ENCODE measurements at places on chromosomes 6 and 20.

DNA sequence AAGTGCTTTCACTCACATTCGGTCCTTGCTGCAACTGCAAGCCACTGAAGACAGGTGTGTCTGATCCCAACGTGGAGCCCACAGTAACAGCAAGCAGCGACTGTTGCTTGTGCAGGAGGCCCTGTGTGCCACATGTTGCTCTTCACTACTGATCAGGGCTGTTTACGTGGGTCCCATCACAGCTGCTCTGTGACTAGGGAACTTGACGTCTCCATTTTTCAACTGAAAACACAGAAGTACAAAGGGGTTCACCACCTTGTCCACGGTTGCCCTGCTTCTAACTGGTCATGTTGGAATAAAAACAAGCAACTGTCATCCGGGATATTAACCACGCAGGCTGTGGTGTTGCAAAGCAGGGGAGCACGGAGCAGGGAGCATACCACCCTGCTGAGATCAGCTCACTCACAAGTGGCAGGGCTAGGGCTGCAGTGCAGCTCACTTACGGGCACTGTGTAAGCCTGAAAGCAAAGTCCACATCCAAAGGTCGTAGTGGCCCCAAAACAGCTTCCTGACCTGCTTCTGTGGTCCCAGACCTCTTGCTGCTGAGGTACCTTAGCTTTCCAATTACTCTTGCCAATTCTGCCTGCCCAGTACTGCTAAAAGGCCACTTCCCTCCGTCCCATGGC lies 105.8 kb upstream of the DUSP22 start:
- no peak for DNase-seq

DNA sequence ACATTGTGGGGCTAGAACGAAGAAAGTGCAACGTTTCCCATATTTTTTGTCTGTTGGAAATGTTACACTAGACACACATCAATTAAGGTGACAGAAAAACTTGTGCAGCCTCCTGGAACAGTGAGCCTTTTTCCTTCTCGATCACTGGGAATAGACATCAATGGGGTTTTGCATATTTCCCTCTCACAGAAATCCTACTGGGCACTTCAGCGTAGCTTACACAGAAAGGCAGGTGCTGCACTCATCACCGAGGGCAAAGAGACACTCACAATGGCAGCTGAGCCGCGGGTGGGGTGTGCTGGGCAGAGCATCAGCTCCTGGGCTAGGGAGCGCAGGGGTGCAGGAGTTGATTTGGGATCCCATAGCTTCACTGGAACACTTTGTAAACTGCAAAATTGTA lies 64.5 kb downstream of the THBS2 start:
- no peak for DNase-seq

GRCh38 chr6:12048609-12049008 lies 36.5 kb downstream of the HIVEP1 start:
- no peak for DNase-seq

GRCh38 chr6:99093456-99094190 lies 145.9 kb upstream of the FBXL4 start:
- DNase-seq = no peak

DNA sequence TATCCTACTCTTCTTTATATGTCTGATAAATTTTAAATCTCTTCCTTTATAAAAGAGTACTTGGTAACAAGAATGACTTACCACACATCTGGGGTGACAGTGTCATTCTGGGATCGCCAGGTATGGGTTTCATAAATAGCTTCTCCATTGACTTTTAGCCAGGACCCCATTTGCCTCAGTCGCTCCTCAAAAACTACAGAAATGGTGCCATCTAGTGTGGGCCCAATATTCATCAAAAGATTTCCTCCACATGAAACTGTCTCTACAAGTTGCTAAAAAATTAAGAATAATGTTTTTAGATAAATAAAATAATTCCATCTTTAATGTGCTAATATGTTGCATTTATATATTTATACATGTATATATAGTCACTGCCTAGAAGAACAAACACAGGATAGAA lies 9.7 kb downstream of the FUCA2 start:
- DNase-seq = no peak

DNA sequence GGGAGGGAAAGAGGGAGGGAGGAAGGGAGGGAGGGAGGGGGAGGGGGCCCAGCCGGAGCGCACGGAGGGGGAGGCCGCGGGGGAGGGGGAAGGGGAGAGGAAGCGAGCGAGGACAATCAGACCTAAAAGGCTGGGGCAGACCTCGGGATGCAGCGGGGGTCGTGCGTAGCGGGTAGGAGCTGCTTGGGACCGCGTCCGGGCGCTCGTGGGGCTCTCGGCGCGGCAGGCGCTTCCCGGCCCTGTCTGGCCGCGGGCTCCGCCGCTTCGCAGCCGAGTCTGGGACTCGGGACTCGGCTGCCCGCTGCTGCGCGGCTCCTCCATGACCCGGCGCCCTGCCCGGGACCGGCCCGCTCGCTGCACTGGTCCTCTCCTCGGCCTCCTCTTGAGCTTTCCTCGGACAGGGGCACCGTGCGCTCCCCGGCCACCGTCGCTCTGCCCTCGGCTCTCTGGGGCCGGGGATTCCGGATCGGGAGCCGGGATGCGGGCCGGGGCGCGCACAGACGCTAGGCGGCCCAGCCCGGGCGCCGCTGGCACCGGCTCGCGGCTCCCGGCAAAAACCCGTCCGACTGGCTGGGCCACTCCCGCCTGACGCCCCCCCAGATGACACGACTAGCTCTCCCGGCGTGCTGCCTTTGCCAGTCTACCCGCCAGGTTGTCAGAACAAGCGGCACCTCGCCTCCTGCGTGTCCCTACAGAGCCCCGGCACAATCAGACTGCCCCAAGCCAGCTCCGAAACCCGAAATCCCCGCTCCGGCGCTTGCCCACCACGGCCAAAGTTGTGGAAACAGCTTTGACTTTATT lies 2.2 kb downstream of the TFAP2A start:
- no peak for DNase-seq

DNA sequence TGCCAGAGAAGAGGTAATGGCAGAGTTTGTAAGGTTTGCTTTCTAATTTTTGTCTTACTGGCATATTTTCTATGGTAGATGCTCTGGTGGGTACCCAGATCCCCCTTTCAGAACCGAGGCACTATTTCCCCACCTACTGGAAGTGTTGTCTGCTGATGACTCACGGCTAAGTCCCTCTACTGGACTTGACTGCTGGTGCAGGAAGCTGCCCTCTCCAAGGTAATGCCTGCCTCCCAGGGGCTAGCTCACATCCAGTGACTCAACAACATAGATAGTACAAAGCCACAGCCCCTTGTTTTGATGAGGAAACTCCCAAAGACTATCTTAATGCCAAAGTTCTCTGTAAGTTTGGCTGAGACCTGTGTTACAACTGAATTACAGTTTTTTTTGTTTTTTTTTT lies 285.4 kb upstream of the FLRT3 start:
- DNase-seq = no peak

DNA sequence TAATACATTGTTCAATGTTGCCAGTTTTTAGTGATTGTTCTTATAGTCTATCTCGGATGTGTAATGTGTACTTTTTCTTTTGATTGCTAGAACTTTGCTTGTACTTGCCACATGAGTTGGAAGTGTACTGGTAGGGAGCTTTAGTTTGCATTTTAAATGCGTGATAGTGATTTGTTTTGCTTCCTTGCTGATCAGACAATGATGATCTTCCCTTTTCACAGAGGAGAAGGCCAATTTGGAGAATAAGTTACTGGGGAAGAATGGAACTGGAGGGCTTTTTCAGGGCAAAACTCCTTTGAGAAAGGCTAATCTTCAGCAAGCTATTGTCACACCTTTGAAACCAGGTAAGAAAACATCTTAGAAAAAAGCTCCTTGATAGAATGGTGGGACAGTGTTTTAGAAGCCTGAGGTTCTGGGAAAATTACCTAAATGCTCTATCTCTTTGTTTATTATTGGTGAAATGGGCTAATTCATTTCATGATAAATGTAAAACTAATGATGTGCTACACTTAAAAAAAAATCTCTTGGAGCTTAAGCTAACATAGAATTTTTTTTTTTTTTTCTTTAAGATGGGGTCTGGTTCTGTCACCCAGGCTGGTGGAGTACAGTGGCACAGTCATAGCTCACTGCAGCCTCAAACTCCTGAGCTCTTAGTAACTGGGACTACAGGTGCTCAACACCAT lies 20.9 kb downstream of the TPX2 start:
- DNase-seq = no peak

DNA sequence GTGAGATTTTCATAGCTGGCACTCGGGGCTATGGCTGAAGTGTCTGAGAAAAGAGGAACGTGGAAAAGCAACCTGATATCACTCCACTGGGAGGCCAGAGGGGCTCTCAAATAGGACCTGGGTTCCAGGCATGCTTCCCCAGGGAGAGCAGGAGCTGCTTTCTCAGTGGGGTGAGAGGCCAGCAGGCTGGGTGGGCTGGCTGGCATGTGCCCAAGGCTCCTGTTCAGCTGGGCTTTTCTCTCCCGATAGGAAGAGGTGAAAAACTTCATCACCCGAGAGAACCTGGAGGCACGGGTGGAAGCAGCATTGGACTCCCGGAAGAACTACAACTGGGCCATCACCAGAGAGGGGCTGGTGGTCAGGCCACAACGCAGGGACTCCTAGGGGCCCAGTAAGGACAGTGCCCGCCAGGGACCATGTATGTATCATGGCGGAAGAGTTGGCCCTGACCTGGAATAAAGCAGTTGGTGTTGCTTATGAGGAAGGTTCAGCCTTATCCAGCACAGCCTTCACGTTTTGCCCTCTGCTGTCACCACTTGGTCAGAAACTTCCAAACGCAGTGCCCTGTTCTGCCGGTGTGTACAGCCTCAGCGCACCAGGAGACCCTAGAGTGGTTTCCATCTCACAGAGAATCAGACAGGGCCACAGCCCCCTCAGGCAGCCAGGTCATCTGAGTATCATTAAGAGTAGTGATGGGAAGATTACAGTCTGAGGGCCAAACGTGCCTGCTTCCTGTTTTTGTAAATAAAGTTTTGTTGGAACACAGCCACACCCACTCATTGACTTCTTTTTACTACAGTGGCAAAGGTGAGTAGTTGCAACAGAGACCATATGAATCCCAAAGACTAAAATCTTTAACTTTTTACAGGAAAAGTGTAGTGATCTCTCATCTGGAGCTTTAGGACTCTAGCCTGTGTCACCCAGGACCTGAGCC lies 1.9 kb downstream of the MRPS26 start:
- no peak for DNase-seq

- DNase-seq = no peak
These were observed 6.7 kb upstream of the KHDC1L start for GRCh38 chr6:73231986-73232391.

GRCh38 chr6:28682542-28682941 lies 156.9 kb downstream of the GPX5 start:
- DNase-seq = no peak

DNA sequence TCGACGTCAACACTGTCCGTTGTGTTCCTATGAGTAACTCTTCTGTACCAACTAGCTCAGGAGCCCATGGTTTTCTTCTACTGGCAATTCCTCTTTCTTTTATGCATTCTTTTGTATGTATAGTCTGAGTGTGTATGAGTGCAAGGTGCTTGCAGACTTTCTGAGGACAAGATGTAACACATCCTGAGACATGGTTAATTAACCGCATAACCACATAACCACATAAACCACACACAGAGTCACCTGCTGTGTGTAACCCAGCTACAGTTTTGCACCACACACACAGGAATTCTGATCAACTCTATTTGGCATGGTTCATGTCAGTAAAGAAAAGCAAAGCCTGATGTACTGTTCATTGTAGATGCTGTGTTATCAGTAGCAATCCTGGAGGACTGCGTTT lies 98.6 kb downstream of the DACT2 start:
- no peak for DNase-seq

DNA sequence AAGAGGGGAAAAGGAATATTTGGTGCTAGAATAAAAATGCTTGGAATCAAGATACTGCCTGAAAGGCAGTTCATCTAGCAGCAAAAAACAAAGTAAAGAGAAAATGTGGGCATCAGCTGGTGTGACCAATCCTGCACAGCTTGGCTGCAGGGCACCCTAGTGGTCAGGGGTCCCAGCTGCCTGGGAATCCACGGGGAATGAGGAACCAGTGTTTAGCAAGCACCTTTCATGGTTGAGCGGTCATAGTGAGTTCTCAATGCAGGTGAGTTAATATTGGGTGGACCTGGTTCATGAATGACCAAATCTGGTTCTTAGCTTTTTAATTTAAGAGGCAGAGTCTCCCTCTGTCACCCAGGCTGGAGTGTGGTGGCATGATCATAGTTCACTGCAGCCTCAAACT lies 53.3 kb downstream of the CAP2 start:
- DNase-seq = no peak

DNA sequence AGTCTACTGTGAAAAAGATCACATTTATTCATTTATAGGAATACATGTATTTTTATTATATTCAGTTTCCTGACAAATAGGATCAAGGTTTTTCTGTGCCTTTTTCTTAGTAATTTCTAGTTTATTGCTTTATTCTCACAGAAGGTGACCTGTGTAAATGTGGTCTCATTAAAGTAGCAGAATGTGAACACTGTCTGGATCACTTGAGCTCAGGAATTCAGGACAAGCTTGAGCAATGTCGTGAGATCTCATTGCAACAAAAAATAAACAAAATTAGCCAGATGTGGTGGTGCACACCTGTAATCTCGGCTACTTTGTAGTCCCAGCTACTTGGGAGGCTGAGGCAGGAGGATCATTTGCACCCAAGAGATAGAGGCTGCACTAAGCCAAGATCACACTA lies 516.7 kb downstream of the CDKAL1 start:
- no peak for DNase-seq

Data from T-helper 2 cell treated with Interferon-gamma antibody and Interleukin-4, amounts not matched to agents 5 μg/mL and 100 μg/mL, for 36 hours (primary cell).